Body of pancreas (tissue), 4 donors: ENCODE measurements at places on chromosomes 12 and 14.

DNA sequence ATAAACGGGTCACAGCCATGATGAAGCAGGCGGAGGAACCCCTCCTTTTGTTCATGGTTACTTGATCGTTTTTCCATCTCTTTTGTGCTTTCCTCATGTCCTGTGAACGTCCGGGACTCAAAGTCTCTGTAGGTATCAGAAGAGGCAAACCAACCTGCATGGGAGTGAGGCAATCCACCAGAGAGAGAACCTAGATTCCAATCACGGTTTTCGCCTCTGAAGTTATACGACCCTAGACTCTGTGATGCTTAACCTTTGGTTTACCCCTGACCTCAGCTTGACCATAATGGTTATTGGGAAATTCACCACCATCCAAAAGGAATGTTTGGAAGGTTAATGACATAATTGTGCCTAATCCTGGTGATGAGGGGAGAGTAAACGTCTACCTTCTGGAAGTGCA, 186.8 kb upstream of the PRICKLE1 start:
- no peak for DNase-seq

DNA sequence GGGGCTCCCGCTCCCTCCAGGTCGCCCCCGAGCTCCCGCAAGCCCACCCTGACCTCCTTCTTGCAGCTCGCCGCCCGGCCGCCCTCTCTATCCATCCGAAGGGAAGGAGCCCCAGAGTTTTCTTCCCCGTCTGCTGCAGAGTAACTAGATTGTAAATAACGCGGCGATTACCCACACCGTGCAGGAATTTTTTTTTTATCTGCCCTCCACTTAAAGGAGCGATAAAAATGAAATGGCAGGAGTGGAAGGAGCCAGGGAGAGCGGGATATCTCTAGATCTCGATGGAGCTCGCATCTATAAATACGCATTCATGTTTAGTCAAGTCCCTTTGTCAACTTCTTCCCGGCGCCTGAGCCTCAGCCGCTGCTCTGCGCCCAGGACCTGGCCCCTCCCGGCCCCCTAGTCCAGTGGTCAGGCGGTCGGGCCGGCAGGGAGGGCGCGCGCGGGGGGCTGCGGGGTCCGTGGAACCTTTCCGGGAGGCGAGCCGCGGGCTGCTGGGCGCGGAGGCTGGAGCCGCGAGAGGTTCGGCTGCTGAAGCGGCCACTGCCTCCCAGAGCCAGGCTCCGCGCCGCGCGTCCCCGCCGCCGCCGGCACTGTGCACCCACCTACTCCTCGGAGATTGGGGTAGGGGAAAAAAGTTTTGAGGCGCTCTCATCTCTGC, 386.0 kb downstream of the BCAT1 start:
- no peak for DNase-seq

- no peak for DNase-seq
Measured at GRCh38 chr14:69298131-69299071, 38.4 kb downstream of the GALNT16 start.

GRCh38 chr12:103198499-103198898, 241.0 kb downstream of the ASCL1 start:
- DNase-seq: no peak

DNA sequence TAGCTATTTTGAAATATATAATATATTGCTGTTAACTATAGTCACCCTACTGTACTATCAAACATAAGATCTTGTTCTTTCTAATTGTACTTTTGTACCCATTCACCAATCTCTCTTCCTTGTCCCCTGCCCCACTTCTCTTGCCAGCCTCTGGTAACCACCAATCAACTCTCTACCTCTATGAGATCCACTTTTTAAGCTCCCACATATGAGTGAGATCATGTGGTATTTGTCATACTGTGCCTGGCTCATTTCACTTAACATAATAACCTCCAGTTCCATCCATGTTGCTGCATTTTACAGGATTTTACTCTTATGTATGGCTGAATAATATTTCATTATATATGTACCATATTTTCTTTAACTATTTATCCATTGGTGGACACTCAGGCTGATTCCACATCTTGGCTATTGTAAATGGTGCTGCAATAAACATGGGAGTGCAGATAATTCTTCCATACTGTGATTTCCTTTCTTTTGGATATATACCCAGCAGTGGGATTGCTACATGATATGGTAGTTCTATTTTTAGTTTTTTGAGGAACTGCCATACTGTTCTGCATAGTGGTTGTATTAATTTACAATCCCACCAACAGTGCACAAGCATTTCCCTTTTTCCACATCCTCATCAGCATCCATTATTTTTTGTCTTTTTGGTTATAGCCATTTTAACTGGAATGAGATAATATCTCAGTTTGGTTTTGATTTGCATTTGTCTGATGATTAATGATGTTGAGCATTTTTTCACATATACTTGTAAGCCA, 33.5 kb upstream of the SPIC start:
- no peak for DNase-seq

GRCh38 chr12:97387844-97388243, 74.8 kb upstream of the RMST start:
- DNase-seq: no peak

DNA sequence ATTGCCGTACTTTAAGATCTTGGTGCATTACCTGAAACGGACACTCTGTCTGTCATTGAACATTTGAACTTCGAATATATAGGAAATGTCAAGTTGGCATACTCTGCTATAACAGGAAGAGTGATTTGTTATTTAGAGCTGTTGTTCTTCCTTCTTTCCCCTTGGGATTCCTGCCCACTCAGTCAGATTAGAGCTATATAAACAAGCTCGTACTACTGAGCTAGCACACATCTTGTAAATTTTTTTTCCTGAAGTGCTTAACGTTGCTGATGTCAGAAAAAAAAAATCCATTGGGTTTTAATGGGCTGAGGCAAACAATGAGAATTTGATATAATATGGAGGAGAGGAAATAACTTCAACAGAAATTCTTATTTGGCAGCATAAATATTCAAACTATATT, 26.8 kb downstream of the RGS6 start:
- no peak for DNase-seq

DNA sequence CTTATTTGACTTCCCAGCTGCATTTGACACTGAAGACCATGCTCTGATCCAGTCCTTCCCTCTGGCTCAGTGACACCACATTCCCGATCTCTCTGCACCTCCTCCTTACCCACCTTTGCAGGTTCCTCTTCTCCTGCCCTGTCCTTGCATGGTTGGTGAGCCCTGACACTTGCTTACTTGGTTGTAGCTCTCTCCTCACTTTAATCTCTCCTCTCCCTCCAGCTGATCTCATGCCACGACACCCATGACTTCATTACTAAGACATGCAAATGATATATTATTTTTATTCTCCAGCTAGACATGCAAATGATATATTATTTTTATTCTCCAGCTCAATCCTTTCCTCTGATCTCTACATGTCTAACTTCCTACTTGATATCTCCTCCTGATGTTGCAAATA, at the start of gene SERPINA9:
SERPINA9 (minus strand) TSS at position 175 of the 400 bp plus-strand sequence. CDS start 6,357 bp downstream, outside the sequence.
- DNase-seq: no peak

DNA sequence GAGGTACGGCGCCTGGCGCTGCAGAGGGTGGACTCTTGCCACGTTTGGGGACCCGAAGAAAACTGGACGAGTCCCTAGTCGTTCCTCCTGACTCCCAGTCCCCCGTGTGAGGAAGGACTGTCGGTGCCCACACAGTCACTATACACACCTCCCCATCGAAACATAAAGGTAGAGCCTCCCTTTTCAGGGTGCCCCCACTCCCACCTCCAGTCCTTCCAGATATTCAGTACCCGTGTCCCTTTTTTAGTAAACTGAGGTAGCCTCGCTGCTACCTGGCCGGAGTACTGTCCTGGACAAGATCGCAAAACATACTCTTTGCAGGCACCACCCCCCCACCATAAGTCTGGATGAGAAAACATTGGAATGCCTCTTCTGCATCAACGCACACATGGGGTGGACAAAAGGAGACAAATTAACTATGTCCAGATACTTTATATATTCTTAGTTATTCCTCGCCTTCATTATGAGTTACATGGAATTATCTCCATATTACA, 610 bp upstream of the KMT2D start:
- DNase-seq: no peak

- DNase-seq: no peak
Measured at GRCh38 chr12:109655578-109655977, 58.0 kb upstream of the FAM222A start.
